HFFc6 (cell line): ENCODE measurements at places on chromosomes 12 and 14. TPM values are rescaled to one million over a fixed set of nuclear protein-coding genes. Genes with fewer than 3 reads are reported as not detected.

DNA sequence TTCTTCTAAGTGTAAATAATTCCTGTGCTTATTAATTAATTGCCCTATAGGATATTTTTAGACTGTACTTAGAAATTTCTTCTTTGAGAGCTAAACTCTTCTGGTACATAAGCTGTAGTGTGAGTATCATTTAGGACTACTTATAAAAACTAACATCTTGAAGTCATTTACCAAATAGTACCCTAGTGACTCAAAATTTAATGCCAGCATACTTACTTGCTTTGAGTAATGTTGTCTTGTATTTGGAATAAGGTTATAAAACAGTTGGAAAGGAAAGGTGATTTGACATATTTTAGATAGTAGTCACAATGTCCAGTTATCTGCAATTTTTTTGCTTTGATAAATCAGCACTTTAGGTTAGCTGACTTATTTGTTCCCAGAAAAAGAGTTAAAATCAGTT lies 39.1 kb downstream of the SPATA7 start:
- DNase-seq: no peak

DNA sequence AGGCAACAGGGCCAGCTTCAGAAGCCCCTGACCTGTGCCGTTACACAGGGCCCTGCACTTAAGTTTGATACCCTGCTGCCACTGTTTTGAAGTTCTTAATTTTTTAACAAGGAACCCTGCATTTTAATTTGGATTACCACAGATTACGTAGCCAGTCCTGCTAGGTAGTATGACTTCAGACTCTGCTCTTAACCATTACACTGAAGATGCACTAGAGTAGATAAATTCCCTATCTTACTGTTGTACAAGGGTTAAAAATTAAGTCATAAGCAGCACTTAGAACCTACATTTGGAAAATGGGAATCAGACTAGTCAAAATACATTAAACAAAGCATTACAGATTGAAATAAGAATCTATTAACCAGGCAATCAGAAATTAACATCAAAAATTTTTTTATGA lies 2.3 kb downstream of the GNPNAT1 start:
- no peak for DNase-seq

DNA sequence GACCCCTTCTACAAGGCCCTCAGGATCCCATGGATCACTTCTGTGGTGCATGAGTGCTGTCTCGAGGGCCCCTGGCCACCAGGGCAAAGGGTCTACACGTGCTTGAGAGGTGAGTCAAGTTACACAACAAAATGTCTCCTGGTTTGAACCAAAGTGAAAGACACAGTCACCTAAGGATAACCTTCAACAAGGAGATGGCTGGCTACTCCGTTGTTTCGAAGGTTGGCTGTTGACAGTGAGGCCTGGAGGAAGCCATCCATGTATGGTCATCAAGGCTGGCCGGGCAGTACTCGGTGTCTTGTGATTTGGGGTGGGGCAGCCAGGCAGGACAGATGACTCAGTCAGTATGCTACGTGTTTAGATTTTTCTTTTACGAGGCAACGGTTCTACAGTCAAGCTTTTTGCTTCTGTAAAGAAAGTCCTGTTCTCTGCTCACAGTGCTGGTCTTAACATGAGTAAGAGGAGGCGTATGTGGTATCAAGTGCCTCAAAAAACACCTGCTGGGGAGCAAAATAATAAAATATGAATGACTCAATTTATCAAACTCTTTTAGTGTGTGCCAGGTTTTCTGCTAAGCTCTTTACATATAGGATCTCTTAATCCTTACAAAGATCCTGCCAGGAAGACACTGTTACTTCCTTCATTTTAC lies 18.0 kb upstream of the NT5DC3 start:
- peak; percentile 97 for DNase-seq

- no peak for DNase-seq
These were observed 16.1 kb downstream of the ERP29 start for GRCh38 chr12:112029301-112029700.

DNA sequence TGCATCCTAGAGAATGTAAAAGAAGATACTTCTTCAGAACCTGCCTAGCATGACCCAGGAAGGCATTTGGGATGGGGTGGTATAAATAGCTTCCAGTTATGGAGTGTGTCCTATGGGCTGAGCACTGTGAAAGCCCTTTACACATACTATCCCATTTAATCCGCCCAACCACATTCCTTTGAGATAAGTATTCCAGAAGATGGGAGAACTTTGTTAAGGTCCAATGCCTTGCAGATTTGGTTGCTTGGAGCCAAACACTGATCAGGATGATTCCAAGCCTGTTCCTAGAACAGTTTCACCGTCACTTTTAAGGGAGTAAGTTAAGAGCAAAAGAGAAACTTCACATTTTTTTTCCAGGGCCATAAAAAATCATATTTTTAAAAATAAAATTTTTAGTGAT lies 82.5 kb upstream of the CLMN start:
- no peak for DNase-seq

- no peak for DNase-seq
These were observed 91.9 kb downstream of the FRMD6 start for GRCh38 chr14:51743588-51744000.

GRCh38 chr12:88419794-88420193 lies 160.5 kb downstream of the KITLG start:
- DNase-seq: peak; percentile 45

DNA sequence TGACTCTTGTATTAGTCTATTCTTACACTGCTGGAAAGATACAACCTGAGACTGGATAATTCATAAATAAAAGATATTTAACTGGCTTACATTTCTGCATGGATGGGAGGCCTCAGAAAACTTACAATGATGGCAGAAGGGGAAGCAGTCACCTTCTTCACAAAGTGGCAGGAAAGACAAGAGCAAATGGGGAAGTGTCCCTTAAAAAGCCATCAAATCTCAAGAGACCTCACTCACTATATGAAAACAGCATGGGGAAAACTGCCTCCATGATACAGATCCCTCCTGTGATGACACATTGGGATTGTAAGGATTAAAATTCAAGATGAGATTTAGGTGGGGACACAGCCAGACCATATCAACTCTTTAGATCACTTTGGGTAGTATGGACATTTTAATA lies 83.7 kb downstream of the TMTC3 start:
- no peak for DNase-seq

- DNase-seq: no peak
These were observed 1121.8 kb upstream of the USP15 start for GRCh38 chr12:61138415-61138759.

DNA sequence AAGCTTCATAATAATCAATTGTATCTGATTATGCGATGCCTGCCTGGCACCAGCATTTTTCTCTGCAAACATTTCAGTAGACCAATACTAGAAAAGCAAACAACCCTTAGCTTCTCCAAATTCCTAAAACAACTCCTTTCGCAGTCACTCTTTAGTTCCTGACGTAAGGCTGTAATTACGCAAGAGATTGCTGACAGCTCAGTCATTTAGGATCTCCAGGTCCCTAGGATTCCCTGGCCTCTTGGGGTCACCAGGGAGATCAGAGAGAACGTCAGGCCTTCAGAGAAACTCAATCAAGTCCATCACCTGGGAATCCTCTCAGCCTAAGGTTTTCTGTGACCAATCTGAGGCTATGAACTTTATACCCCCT lies 390.6 kb downstream of the PAWR start:
- peak; percentile 16 for DNase-seq

DNA sequence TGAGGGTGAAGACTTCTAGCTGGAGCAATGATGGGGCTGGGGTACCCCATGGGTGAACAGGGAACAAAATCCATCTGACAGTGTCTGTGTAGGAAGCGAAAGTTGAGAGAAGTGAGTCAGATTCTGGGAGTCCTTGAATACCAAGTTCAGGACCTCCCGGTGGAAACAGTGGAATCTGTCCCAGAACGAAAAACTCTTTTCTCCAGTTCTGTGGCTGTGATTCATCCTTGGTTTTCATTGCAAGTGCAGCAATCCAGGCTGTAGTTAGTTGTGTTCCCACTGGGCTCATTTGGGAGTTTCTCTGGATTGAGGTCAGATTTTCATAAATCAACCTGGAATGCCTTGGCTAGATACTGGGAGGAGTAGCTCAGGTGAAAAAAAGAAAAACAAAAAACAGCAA lies 120.7 kb downstream of the C12orf75 start:
- peak; percentile 85 for DNase-seq

DNA sequence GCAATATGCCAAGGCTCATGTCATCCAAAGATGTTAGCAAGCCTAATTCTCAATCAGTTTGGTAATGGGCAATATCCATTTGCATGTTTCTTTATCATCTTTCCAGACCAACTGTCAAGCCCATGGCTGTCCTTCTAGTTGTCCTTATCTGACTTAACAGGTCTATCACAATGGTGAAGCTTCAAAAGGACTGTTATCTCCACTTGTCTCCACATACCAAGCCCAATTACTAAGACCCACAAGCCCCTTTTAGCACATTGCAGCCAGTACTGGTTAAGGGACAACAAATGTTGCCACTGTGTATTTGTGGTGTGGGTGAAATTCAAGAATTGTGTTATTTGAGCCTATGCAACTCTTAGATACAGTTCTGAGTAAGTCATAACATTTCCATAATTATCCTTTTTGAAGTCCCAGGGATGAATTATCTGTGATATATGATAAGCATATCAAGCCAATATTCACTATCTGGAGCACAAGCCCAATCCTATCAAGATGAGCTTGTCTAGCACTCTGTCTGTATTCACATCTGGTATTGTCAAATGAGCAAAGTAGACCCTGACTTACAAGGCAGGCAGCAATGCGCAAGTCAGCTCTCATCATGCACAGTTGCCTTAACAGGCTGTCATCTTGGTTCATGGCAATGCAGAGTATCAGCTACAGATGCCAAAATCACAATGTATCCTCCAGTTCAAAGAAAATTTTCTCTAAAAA lies 19.3 kb upstream of the ST8SIA1 start:
- no peak for DNase-seq

GRCh38 chr12:2343681-2344080 lies 290.9 kb downstream of the CACNA1C start:
- DNase-seq: no peak

DNA sequence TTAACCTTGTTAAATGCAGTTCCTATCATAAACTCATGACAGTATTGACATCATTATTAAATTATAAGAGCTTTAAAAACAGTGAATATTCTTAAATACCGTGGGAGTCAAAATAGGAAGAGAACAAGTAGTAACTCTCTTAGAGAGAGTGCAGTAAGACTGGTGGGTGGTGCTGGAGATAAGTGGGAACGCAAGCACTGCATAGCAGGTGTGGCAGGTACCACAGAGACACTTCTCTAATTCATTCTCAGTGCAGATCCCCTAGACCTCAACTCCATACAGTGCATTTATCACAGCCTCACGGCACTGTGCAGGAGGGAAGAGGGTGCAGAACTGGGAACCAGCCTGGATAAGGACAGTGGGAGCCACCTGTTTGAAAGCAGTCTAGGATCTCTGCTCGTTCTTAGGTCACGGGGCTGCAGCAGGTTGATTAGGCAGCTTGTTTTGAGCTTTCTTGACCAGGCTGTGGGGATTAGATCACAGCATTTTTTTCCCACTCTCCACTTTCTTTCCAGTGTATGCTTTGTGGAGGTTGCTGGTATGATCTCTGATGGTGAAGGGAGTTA lies 165.6 kb downstream of the PRKCH start:
- no peak for DNase-seq

GRCh38 chr12:69553628-69554248 lies 31.5 kb upstream of the CCT2 start:
- peak; percentile 41 for DNase-seq

DNA sequence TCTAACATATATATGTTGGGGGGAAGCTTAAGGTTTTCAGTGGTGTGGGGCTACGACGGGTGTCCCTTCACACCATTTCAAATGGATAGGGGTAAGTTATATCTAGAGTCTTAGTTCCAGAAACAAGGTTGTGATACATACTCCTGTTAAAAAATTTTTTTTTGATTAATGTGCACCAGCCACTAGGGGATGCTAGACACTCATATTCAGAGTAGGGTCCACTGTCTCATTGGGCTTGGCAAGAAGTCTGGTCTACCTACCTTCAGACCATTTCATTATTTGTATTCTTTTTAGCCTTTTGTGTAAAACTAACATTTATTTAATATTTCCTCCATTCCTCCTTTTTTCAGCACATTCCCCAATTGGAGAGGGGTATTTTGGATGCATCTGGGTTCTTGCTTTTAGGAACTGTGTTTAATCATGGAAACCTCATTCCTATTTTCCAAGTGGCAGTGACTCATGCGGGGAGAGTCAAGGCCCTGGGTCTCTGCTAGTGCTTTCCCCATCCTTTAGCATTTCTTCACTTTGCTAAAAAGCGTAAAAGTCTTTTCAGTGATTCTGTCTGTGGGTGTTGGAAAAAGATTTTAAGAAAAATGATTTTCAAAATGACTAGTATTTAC lies 33.4 kb downstream of the ANO4 start:
- no peak for DNase-seq

- no peak for DNase-seq
These were observed 19.8 kb downstream of the MYRFL start for GRCh38 chr12:69844836-69845235.

GRCh38 chr12:19665121-19665900 lies 226.0 kb downstream of the AEBP2 start:
- no peak for DNase-seq

- peak; percentile 43 for DNase-seq
These were observed 28.8 kb upstream of the RPLP0 start for GRCh38 chr12:120229487-120230325.

GRCh38 chr14:65192686-65193085 lies 90.4 kb upstream of the MAX start:
- DNase-seq: no peak

GRCh38 chr14:97757491-97757890 lies 960.3 kb downstream of the VRK1 start:
- no peak for DNase-seq

DNA sequence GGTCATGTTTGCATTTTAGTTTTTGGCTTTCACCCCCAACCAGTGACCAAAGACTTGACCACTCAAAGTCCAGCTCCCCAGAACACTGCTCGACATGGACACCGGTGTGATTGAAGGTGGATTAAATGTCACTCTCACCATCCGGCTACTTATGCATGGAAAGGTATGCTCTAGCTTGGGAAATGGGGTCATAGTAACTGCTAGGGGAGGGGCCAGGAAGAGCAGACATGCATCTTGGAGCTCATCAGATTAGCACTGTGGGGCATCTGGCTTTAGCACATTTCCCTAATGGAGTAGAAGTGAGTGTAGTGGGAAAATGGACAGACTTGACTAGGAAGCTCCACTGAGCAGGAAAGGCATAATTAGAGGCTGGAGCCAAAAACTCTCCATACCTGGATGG lies 2.8 kb downstream of the PCBP2 start:
- no peak for DNase-seq

Gene PLCZ1
- not detected in 2 replicates for total RNA-seq

Gene CAPZA3
- total RNA-seq: not detected in 3 replicates

Gene PPP1R12A
- total RNA-seq: 116 and 118 TPM in 2 replicates

Gene PTPRO
- 0.14 to 0.27 TPM in 2 of 3 replicates, not detected in the other for total RNA-seq

Gene LYZ
- not detected in 3 replicates for total RNA-seq

Gene MYBPC1
- not detected in 3 replicates for total RNA-seq

Gene RNASE2
- not detected in 3 replicates for total RNA-seq

Gene BTBD7
- 33.8 to 38.5 TPM (median 34.3 TPM) in 3 replicates for total RNA-seq

Gene TESPA1
- not detected in 2 replicates for total RNA-seq

Gene TAS2R14
- 1.2 and 1.7 TPM in 2 replicates for total RNA-seq

Gene LHX5
- not detected in 3 replicates for total RNA-seq

Gene FOXN4
- total RNA-seq: not detected in 3 replicates

Gene KRT6C
- not detected in 3 replicates for total RNA-seq

Gene ALKBH1
- 10.1 to 11.0 TPM (median 10.8 TPM) in 3 replicates for total RNA-seq

Gene SLC4A8
- total RNA-seq: 11.8 to 16.1 TPM (median 12.0 TPM) in 3 replicates
